Activated CD4-positive, alpha-beta T cell treated with anti-CD3 and anti-CD28 coated beads, Interleukin-2, amount 10 ng/mL, durations not matched to agents 24 days and 14 days (primary cell): ENCODE measurements at places on chromosomes 6 and 20.

DNA sequence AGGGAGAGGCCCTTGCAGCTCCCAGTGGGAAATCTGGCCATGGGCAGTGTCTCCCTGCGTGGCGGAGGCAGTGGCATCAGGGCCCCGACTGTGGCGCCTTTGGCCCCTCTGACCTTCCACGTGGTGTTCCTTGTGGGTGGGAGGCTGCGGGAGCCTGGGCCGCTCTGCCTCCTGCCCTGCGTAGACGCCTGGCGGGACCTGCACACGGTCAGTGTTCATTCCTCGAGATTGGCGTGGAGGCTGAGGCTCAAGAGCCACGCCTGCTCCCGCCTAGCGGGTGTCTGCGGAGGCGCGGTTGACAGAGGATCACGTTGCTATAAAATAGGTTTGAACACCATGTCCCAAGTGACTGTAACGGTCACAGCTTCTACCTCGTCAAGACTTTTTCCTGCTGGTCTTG lies 14.0 kb downstream of the COL9A3 start:
- DNase-seq = no peak

- DNase-seq = no peak
Measured at GRCh38 chr6:5054245-5054873, 30.8 kb upstream of the PPP1R3G start.

DNA sequence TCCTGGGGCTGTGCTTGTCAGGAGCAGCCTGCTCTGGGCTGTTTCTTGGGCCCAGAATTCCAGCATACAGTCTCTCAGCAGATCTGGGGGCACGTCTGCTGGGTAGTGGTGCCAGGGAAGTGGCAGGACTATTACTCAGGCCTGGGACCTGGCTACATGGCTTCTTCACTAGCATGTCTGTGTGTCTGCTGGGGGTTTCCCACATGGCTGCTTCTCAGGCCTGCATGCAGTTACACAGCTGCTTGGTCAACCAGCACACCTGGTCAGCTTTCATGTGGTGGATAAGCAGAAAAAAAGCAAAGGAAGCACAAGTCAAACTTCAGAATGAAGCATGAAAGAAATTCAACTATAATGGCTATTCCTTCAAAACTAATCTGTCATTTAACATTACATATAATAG lies 316.2 kb upstream of the NOX3 start:
- DNase-seq = no peak

DNA sequence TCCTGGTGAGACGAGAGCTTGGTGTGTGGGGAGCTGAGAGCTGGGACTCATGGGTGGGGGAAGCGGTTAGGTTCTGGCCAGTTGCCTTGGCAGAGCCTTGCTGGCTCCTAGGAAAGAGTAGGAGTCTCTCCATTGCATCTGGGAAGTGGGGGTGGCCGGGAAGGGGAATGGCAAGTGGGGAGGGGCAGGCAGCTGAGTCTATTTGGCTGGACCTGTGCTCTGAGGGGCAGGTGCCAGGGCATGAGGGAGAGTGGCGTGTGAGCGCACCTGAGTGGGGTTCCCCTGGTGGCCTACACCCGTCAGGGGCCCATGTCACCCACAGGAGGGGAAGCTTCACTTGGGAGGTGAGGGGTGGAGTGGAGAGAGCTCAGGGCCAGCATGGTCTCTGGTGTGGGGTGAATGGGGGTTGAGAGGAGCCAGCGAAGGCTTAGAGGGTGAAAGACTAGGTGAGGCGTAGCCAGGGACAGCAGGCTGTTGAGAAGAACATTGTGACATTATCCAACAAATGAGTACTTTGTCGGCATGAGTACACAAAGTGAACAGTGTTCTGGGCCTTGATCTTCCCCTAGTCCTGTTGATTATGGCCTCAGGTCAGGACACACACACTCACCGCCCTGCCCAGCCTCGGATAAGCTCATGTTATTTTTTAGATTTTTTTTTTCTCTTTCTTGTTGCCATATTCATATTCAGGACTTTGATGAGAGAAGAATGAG lies 59.8 kb downstream of the FAM120B start:
- no peak for DNase-seq

- DNase-seq = no peak
Measured at GRCh38 chr6:100999034-100999597, 118.0 kb upstream of the ASCC3 start.

- no peak for DNase-seq
Measured at GRCh38 chr20:62217913-62218773, 1.9 kb downstream of the HRH3 start.

GRCh38 chr20:652615-653109 lies 338 bp downstream of the SRXN1 start:
- no peak for DNase-seq

DNA sequence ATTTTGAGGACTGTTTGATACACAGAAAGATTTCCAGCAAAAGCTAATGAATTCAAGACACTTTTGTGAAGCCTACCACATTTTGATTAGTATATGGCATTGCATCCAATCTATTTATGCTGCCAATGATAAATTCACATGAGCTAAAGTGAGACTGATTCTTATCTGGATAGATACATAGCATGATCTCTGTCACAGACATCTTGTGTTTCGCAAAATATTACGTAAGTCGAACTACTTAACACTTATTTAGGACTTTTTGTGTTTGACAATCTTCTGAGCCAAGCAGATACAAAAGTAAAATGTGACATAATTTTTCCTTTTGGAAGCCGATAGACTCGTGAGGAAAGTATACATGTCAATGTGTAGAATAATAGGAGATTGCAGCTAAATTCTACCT lies 251.6 kb downstream of the HACE1 start:
- no peak for DNase-seq

DNA sequence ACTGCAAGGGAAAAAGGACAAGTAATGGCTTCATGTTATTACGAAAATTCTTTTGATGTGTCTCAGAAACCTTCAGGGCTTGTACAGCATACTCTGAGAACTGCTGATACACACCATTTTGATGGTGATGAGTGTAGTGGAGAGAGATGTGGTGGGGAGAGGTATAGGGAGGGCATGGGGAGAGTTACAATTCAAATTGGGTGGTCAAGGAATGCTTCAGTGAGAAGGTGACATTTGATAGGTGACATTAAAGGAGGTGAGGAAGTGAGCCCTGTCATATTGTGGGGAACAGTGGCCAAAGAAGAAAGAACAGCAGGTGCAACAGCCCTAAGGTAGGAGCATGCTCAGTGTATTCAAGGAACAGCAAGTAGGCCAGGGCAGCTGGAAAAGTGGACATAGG lies 318.9 kb downstream of the CLIC5 start:
- DNase-seq = no peak
